ENCODE measurements at places on chromosomes 6 and 20.

DNA sequence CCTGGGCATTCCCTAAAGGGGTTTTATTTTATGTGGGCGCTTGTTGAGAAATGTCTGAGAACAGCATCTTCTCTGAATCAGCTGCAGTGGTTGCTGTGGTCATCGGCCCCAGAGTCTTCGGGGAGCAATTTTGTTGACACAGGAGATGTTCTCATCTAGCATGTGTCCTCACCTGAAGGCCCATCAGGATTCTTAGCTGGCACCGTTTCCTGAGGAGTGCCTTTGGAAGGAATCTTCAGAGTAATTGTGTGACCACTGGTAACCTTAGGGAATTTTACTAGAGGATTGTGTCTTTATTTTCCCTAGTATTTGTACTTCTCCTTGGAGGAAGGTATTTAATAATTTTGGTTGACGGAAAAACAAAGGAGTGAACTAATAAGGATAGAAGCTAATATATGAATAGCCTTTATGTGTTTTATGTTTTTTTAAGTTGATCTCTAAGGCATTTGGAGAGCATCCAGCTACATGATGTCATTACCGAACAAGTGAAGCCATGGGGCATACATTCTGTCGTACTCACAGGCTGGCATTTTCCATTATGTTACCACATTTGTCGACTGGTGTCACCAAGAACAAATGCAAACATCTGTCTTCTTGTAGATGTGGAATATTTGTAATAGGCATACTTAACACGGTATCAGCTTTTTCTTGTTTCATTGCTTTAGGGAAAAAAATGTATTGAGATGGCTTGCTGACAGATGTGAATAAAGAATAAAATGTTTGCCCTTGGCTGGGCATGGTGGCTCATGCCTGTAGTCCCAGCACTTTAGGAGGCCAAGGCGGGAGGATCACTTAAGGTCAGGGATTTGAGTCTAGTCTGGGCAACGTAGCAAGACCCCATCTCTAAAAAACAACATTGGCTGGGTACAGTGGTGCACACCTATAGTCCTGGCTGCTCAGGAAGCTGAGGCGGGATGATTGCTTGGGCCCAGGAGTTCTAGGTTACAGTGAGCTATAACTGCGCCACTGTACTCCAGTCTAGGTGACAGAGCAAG lies 41.9 kb downstream of the TULP4 start:
- DNase-seq: no peak

DNA sequence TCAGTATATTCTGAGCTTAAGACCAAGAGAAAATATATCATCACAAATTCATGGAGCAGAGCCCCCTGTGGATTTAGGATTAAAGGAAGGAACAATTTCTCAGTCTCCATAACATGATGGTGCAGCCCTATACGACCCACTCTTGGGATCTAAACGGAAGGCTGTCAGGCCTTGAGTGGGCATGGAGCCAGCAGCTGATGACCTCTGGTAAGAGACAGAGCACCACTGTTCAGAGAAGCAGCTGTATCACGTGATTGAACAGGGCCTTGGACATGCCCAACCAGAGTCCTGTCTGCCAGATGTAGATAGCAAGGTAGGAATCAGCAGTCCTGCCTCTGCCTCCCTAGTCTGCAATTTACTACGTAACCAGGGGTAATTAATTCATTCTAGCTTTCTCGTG lies 259.4 kb upstream of the POU3F2 start:
- no peak for DNase-seq

DNA sequence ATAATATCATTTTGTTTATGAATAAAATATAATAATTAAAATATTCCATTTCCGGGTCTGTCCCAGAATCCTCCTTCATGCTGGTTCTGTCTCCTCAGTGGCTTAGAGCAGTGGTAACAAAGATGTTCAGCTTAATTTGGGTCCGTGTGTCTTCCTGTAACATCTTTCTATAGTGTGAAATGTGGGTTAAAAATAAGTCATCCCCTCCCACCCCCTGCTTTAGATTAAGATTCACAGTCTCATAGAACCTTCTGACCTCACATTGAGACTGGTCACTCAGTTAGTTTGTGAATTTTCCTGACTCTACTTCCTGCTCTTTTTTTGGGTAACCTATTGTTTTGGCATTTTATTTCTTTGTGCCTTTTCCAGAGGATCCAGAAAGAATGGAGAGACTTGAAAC lies 55.2 kb downstream of the SLX4IP start:
- no peak for DNase-seq

DNA sequence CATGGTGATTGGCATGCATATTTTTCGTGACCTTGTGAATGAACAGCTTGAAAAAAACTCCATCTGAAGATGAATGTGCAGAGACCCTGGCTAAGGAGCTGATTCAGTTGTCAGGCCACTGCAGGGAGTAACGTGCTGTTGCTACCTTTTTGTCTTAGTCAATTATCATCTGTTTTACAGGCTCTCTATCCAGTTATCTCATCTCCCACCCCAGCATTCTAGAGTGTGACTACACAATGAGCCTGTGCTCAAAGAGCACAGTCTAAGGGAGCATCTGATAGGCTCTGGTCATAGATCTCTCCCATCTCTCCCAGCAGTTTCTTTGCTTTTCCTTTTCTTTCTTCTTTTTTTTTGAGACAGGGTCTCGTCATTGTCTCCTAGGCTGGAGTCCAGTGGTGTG lies 45.5 kb downstream of the NDRG3 start:
- no peak for DNase-seq

DNA sequence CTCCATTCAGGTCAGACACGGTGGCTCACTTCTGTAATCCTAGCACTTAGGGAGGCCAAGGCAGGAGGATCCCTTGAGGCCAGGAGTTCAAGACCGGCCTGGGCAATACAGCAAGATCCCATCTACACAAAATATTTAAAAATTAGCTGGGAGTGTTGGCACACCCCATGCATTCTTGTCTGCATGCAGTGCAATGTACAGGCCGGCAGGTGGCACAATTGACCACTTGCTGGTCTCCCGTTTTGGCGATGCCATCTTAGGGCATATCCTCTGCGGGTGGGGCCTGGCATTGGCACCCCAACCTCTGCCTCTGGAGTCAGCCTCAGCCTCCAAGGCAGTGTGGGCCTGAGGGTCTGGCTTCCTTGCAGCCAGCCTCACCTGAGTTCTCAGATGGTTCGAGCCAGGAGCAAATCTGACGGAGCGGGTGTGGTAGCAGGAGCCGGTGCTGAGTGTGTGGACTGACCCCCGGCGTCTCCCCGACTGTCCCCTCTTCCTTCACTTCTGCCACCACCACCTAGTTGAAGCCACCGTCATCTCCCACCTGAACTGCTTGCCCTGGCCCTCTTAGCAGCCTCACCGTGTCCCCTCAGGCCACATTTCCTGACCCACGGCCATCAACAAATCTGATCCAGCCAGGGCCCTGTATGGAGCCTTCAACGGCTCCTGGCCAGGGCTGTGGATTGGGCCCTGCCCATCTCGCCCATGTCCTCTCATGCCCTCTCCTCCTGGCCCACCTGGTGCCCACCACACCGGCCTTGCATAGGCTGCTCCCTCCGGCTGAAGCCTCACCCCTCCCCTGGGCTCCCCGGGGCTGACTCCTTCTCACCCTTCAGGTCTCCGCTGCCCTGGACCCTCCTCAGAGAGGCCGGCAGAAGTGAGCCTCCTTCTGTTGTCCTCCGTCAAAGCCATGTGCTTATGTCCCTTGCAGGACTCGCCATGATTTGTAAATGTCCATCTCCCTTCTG lies 44.0 kb downstream of the EFCAB8 start:
- peak; percentile 79 for DNase-seq

DNA sequence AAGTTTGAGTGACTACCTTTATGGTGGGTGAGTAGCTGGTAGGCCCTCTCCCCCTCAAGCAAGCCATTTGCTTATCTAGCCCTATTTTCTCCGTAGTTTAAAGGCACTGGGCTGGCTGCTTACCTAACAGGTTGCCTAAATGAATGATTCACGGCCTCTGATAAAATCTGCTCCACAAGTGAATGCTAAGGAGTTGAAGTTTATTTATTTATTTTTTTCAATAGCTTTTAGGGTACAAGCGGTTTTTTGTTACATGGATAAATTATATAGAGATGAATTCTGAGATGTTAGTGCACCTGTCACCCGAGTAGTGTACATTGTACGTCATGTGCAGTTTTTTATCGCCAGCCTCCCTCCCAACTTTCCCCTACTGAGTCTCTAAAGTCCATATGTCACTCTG lies 8.3 kb upstream of the CDH26 start:
- no peak for DNase-seq

- DNase-seq: no peak
These were observed 3.1 kb downstream of the FAM210B start for GRCh38 chr20:56361900-56362299.

- no peak for DNase-seq
These were observed 240.9 kb downstream of the LRFN2 start for GRCh38 chr6:40346246-40346645.
